ENCODE measurements at places on chromosomes 5 and 9.

DNA sequence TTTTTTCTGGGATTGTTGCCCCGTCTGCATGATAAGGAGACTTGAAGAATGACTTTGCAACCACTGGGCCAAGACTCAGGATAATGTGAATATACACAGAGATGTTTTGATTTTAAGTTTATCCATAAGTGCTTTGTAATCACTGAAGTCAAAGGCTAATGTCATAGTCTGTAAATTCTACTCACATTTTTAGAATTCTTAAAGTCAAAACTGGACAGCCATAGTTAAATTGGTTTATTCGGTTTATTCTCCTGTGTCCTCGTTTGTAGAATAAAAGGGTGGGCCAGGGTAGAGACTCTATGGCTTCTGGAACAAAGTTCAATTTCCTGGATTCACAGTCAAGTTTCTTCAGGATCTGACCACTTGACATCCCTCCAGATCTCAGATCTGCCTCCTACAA is 327.7 kb upstream of the TNC start:
- DNase-seq: no peak

DNA sequence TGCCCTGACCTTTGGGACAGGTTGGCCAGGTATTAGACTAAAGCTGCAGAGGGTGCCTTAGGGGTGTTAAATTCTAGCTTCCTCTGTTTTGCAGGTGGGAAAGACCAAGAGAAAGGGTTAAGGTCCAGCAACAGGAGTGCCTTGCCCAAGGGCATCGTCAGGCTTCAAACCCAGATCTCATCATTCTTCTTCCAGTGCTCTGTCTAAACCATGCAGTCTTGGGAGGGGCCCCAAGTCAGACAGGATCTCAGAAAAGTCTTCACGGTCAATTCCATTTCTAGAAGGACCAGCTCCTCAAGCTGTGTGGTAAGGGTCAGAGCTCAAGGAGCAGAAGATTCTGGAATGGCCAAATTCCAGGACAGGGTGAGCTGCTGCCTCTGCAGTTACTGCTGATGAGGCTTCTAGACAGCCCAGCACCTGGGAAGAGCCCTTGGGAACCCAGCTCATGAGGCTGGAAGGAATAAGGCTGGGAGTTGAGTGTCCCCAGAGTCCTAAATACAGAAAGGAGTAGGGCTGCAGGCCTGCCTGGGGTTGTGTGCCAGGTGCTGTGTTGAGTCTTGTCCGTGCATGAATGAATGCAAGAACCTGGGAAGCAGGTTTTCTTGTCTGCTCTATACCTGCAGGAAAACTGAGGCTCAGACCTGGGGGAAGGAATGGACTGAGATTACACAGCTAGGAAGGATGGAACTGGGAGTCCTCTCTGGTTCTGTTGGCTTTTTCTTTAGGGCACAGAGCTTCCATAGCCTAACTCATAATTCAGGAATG is 69.3 kb downstream of the WWC1 start:
- no peak for DNase-seq

DNA sequence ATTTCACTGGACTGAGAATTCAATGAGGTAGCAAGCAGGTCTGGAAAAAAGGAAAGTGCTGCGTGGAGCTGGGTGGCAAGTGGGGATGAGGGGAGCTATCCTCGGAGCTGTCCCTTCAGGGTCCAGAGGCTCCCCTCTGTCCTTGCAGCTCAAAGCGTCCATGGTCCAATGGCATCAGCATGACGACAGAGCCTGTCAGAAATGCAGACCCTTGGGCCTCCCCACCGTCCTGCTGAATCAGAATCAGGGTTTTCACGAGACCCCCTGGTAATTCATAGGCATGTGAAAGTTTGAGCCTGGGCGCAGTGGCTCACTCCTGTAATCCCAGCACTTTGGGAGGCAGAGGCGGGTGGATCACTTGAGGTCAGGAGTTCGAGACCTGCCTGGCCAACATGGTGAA is 5.5 kb downstream of the HIGD2A start:
- DNase-seq: no peak

- DNase-seq: no peak
Measured at GRCh38 chr9:85262333-85262732, 479.4 kb downstream of the AGTPBP1 start.

- no peak for DNase-seq
Measured at GRCh38 chr5:95063492-95063891, 221.4 kb downstream of the MCTP1 start.
